AG09319 (cell line): ENCODE measurements at places on chromosomes 2 and 18.

DNA sequence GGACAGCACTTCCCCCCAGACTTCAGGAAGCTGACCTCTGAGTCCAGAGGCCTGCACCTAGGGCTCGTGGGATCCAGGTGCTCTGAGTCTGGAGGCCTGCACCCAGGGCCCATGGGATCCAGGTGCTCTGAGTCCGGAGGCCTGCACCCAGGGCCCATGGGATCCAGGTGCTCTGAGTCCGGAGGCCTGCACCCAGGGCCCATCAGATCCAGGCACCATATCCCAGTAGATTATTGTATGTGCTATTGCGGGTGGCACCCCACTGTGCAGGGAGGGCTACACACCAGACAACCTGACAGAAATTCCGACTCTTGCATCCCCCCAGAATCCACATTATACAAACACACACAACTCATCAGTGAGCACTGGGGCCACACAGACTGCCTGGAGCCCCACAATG is 515.2 kb downstream of the EIPR1 start:
- no peak for DNase-seq

DNA sequence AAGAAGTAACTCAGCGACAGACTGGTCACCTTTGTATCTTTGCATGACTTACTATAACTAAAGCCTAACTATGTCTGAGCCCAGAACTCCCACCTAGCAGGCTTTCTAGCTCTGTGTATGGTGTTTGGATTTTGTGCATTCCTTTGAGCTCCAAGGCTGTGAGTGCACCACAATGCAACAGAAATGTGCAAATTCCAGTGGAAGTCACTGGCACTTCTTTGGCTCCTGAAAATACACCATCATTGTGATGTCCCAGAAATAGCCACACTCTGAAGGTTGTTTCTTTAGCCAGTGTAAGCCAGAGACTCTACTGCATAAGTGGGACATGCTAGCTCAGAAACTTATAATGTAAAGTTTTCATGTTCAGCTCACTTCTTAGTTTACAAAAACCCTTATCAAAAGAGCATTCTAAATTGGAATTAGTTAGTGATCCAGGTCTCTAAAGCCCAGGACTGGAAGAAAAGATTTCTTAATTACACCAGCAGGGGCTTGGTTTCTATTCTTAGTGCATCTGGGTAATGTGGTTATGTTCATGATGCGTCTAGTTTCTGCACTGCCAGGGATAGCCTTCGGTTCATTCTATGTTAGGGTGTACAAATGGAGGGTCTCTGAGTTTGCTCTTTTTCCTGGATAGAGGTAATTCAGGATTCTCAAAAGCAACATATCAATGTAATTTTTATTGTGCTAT is 1239.5 kb upstream of the ZEB2 start:
- no peak for DNase-seq

DNA sequence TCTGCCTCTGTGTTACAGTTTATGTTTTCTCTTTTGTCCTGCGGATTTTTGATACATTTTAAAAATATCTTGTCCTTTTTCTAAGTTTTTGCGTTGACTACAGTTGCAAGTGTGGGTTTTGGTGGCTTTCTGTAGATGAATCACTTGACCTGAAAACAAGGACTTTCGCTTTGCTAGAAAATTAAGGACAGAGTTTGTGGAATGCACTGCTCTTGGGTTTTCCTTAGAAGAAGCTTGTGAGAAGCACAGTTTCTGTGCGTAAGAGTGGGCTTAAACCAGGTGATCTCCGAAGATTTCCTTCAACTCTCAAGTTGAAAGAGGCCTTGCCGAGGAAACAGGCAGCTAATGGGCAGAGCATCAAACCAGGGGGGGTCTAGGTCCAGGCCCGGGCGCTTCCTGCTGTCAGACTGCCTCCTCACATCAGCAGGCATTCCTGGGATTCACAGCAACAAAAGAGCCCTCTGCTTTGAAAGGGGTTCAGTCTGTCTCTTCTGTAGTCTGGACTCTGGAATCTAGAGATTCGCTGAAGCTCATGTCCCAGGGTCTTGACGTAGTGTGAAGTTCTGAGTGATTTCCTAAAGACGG is 17.3 kb downstream of the NCK2 start:
- DNase-seq = no peak

DNA sequence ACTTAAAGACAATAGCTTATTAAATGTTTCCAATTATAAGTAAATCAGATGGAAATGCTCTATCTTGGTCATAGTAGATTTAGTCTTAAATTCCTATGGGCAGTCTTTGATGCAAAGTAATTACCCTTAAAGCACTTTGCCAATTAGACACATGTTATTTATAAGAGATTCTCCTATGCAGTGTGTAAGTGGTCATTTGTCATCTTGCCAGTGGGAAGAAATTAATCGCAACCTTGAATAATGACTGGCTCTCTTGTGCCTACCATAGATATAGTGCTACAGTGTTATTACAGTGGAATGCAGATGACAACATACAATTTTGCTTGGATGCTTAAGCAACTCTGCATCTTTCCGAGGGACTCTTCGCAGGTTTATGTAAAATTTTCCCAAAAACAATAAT is 311.0 kb upstream of the THUMPD2 start:
- DNase-seq = no peak

GRCh38 chr2:35819033-35819432 is 536.5 kb upstream of the CRIM1 start:
- DNase-seq = no peak

DNA sequence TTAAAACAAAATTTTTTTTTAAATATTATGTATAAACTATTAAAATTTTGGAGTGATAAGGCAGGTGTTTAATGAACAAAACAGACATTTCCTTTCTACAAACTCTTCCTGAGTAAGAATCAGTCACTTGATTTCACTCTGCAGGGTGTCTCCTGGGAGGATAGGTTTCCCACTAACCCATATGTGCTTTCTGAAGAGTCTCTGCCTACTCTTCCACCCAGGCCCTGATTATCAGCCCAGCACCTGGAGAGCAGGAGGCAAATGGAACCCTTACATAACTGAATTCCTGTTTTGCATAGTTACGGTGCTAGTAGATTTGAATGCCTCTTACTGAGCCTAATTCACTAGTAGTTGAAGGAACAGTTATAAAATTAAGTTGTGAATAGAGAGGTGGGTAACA is 1718.6 kb downstream of the SUCLG1 start:
- no peak for DNase-seq

- DNase-seq = no peak
Measured at GRCh38 chr2:70717431-70718038, 50.5 kb downstream of the ADD2 start.

DNA sequence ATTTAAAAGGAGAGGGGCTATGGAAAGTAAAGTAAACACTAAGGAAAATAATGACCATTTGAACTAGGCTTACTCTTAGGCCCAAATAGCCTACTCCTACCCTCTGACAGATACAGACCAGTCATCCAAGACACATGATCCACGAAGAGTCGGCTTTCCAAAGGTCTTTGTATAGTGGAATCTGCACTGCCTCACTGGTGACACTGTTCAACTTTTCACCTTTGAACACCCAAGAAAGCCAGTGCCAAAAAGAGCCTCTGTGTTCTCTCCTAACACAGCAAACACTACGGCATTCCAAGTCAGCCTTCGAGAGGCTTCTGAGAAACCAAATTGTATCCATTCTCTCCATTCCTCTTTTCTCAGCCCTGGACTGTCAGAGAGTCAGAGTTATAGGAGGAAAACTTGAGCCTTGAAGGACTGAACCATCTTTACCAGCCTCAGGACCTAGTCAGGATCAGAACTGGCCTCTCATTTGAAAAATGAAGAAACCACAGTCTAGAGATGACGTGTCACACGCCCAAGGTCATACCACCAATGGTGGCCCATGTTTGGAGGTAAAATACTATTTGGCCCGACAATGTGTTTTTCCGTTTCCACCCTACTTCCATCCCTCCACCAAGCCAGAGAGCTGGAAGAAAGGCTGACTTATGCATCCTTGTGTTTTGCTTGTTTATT is 267.4 kb upstream of the ACVR2A start:
- DNase-seq = no peak

DNA sequence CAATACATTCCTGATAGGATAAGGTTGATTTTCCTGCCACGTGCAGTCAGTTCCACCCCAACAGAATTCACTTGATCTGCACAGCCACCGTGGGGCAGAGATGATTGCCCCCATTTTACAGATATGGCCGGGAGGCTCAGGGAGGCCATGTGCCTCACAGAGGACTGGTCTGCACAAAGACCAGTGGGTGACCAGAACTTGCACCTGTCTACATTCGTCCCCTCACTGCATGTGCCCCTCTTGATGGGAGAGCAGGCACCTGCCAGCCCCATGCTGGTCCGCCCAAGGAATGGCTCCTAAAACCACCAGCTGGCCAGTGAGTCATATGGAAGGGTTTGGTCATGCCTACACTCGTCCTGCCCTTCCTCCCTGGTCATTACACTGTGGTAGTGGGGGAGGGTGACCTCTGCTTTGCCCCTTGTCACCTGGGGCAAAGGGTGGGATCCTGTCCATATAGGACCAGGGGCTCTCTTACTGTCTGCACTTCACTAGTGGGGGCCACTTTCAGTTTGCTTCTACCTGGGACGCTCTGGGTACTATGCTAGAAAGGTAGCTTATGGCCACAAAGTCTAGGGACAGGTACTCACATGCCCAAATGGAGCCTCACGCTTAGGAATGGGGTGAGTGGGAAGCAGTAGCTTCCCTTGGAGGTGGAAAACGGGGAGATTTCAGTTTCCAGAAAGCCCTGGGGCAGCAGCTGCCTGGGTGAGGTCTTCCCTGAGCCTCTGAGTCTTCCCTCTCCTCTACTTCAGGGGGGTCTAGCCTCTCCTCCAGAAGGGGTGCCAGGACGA is 14.7 kb downstream of the RRM2 start:
- no peak for DNase-seq

- no peak for DNase-seq
Measured at GRCh38 chr2:3040066-3040428, 337.6 kb downstream of the EIPR1 start.

GRCh38 chr2:197042739-197043196 is 116.3 kb upstream of the PGAP1 start:
- DNase-seq = no peak

- DNase-seq = no peak
Measured at GRCh38 chr2:225768741-225769140, 369.2 kb downstream of the NYAP2 start.
